Renal cortex interstitium (tissue), 15 donors: ENCODE measurements at places on chromosomes 7 and 10. TPM values are rescaled to one million over a fixed set of nuclear protein-coding genes. Genes with fewer than 3 reads are reported as not detected.

DNA sequence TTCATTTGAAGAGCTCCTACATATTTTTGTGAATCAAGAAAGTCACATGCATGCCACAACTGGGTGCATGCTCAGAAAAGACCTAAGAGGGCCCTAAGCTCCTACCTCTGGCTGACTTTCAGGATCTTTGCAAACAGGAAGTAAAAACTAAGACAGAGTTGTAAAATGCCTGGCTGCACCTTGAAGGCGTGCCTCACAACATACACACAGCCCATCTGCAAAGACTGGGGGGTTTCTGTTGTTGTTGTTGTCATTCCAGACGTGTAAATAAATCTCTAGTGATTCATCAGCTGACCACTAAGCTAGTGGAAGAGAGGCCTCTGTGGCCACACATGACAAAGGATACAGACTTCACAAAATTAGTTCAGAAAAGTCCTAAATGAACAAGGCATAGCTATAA lies 31.8 kb downstream of the SMURF1 start:
- no peak for DNase-seq

- DNase-seq, result no peak
These were observed 11.5 kb downstream of the RGS10 start for GRCh38 chr10:119531067-119531466.

DNA sequence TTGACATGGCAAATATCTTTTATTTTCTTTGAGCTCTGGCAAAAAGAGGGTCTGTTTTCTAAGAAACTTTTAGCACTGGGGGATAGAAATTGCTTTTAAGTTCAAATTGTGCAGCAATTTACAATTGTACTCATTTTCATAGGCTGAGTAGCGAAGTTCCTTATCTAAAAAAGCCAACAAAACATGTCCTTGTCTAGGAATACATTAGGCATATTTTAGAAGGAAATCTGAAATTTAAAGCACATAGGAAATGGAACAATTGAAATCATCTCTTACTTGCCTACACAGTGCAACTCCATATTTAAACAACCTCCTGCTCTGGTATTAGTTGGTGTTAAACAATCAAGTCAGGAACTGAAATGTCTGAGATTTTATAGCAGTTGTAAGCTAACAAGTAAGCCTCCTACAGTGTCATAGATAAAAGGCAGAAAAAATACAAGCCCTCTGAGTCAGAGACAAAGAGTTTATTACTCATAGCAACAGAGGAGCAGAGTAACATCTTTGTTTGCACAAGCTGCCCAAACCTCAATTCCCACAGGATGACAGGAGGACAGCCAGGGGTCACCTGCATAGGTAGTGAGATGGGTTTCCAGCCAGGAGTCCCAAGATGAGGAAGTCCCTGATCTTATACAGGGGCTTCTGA lies 280.2 kb upstream of the HGF start:
- DNase-seq, result no peak

CPA1 gene
- polyA plus RNA-seq, result 2.5 TPM

GLI3 gene
- 17.7 TPM for polyA plus RNA-seq

CYP3A7 gene
- 0.30 TPM for polyA plus RNA-seq
